ENCODE measurements at places on chromosomes 3 and 15.

DNA sequence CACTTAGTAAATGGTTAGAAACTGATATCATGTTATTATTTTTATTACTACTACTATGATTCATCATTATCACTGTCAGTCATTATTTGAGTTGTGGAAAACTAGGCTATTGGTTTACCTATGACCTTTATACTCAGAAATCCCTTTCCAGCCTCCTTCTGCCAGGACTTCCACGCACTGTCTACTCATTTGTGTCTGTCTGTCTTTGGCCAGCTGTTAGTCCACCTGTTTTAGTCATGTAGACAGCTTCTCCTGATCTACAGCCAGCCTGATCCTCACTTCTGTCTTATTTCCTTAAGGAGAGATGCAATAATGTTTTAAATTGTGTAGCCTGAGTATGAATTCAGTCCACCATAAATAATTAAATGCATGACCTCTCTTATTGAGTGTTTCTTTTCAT, 162.8 kb downstream of the EPHA3 start:
- no peak for DNase-seq

DNA sequence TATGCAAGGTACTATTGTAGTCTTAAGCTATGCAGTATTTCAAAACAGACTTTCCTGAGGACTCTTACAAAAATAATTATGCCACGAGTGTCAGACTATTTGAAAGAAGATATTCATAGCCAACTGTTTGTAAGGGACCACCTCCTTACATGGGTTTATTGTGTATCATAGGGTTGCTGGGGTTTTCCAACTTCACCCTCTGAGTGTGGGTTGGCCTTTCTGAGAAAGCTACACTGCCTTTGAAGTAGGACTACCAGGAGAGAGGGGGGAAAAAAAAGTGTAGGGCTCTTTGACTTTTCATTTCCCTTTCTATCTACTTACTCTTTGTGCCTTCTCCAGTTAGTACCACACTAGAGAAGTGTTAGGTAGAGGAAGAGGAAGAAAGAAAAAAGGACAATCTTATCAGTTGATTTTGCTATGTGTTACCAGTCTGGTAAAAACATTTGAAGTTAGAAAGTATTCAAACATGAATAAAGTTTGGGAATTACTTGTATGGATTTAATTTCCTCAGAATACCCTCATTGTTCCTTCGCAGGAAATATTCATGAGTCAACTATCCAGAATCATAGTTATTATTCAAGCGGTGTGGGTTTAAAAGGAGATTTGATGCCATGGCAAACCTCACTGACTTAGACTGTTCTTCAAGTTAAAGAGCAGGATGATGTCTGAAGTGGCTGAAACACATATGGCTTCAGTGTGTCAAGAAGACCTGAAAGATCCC, 329.3 kb upstream of the THBS1 start:
- no peak for DNase-seq

DNA sequence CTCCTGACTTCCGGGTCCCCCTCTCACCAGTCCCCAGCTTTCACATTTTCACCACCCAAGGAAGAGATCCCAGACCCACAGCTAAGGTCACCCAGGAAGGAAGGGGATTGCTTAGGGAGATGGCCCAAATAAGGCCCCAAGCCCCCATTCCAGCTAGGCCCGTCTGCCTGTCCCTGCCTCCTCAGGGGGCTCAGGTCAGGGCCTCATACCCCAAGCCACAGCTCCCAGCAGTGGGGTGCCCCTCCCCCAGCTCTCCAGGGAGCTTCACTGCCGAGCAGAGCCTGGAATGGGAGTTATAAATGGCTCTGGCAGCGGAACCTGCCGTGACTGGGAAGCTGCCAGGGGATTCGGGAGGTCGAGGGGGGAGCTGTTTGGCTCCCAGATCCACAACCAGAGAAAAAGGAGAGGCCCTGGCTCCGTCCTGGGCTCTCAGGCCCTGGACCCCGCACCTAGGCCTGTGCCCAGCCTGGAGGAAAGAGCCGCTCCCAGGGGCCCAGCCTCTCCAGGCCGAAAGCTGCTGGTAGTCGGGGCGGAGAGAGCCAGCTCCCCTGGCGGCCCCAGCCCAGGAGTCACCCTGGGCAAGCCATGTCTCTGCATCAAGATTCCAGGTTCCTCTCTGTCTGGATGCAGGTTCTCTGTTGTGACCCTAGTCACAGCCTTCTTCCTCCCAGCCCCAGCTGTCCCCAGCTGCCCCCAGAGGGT, 550 bp downstream of the CCDC9B start:
- no peak for DNase-seq

- DNase-seq = no peak
Measured at GRCh38 chr15:72859757-72860145, 76.2 kb upstream of the ADPGK start.

- DNase-seq = no peak
Measured at GRCh38 chr3:55445551-55445950, 41.6 kb downstream of the WNT5A start.

- no peak for DNase-seq
Measured at GRCh38 chr3:150469031-150469930, 61.2 kb downstream of the TSC22D2 start.

DNA sequence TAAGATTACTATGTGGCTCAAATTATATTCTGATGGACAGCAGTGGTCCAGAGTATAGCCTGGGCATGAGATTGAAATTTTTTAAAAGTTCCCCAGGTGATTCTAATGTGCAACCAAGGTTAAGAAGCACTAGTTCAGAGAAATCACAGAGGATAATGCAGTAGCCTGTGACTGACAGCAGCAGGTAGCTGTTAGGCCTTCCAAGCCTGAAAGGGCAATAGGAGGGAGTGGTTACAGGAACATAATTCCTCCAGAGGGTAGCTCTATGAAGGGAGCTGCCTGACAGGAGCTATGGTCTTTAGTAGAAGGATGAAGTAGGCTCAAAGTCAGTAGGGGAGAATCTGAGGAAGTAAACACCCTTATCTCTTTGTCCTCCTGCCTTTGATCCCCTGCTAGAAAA, 342.9 kb upstream of the PPP2R3A start:
- no peak for DNase-seq

- DNase-seq = no peak
Measured at GRCh38 chr3:178047496-178047895, 488.7 kb upstream of the KCNMB2 start.

GRCh38 chr15:89647191-89647851, 7.9 kb downstream of the KIF7 start:
- DNase-seq = no peak

DNA sequence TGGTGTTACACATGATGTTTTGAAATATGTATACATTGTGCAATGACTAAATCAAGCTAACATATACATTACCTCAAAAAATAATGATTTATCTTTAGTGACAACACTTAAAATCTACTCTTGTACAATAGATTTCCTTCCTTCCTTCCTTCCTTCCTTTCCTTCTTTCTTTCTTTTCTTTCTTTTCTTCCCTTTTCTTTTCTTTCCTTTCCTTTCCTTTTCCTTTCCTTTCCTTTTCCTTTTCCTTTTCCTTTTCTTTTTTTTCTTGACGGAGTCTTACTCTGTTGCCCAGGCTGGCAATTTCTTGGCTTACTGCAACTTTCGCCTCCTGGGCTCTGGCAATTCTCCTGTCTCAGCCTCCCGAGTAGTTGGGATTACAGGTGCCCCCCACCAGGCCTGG, 170.5 kb downstream of the NLGN1 start:
- DNase-seq = no peak

- no peak for DNase-seq
Measured at GRCh38 chr3:189845069-189845468, 213.9 kb downstream of the TP63 start.

DNA sequence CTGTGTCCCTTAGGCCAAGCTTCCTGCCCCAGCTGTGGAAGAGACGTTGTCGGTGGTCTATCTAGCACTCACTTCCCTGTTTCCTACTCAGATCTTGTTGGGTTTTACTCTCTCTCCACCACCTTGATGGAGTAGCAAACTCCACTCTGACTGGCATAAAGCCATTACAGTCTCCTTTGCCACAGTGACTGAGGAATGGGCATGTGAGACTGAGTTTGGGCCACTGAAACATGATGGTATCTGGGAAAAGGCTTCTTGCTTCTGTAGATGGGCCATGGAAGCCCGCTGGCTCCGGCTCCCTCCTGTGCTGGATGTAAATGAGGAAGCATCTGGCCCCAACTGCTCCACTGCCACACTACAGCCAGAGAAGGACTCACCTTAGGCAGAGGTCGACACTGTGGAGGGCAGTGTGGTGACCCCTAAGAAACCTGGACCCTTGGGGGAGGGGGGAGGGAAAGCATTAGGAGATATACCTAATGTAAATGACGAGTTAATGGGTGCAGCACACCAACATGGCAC, 9.4 kb upstream of the CAMK1 start:
- DNase-seq = no peak

DNA sequence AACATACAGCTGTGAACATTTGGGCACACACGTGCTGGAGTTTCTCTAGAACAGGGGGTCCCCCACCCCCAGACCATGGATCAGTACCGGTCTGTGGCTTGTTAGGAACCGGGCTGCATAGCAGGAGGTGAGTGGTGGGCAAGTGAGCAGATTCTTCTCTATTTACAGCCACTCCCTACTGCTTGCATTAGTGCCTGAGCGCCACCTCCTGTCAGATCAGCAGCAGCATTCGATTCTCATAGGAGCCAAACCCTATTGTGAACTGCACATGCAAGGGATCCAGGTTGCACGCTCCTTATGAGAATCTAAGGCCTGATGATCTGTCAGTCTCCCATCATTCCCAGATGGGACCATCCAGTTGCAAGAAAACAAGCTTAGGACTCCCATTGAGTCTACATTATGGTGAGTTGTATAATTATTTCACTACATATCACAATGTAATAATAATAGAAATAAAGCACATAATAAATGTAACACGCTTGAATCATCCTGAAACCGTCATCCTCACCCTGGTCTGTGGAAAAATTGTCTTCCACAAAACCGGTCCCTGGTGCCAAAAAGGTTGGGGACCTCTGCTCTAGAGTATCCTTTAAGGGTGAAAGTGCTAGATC, 25.8 kb downstream of the CHRM5 start:
- DNase-seq = no peak

DNA sequence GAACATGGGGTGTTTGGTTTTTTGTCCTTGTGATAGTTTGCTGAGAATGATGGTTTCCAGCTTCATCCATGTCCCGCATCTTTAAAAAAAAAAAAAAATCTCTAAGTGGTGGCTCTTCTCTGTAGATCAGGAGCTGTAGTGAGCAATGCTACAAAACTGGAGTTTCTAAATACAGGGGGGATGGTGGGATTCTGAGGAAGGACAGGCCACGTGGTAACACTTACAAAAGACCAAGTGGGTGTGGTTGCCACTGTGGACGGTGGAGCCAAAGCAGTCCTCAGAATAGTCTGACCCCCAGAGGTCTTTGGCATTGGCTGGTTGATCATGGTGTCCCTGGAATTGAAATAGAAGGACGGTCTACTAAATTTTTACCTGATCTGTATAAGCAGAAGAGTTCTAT, 7.7 kb downstream of the CCRL2 start:
- no peak for DNase-seq

DNA sequence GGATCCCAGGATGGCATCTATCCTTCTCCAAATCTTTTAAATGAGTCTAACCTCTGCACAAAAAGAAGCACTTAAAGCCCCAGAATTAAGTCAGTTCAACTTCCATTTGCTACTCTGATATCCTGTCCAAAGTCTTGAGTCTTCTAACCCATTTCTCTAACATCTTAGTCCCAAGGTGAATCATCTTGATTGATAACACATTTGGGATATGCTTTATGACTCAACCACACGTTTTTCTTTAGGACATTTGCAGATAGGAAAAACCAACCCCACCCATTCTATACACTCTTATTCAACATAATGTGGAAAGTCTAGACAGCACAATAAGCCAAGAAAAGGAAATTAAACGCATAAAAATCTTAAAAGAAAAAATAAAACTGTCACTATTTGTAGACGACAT, 18.8 kb upstream of the TEX9 start:
- DNase-seq = no peak

DNA sequence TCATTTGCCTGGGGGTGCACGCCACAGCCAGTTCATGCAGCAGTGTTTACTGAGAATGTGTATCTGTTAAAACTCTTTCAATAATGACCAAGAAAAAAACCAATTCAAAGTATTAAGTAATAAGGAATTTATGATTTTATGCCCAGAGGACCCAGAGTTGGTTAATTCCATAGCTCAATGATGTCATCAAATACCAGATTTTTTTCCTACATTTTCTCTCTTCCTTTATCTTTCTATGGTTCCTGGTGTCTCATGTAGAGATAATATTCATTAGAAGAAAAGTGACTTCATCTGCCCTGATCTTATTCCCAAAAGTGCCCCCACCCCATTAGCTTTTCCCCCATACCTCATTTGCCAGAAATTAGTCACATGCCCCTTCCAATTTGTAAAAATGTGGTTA, 44.6 kb upstream of the LMCD1 start:
- DNase-seq = no peak
